ENCODE measurements at places on chromosomes 1 and 21.
A peak's percentile ranks its signal among the peaks of the same experiment; 100 is the strongest.

DNA sequence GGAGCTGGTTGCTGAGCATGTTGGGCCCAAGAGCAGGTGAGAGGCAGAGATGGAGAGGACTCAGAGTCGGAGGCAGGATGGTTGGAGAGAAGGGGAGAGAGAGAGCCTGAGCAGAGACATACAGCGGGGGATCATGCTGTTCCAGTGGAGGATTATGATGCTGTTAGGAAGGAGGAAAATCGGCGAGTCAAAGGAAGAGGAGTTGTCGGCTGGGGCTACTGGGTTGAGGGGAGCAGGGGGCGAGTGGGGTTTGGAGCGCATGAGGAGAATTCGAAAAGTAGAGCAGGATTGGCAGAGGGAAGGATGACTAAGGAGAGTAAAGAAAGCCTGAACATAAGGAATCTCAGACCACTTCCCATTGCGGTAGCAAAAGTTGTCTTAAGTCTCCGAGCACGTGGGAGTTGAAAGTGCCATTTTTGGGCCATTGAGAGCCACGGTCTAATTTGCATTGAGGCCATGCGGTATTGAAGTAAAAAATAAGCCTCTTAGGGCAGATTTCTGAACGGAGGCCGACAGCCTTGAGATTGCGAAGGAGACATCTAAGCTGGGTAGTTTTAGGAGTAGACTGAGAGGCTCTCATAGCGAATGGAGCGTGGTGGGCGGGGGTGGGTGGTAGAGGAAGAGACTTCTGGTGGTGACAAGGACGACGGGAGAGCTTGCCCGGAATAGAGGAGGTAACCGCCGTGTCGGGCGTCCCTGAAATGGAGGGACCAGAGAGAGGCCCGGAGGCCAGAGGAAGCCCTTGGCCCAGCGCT, 140.4 kb upstream of the ETV3 start:
- DNase-seq, result no peak

DNA sequence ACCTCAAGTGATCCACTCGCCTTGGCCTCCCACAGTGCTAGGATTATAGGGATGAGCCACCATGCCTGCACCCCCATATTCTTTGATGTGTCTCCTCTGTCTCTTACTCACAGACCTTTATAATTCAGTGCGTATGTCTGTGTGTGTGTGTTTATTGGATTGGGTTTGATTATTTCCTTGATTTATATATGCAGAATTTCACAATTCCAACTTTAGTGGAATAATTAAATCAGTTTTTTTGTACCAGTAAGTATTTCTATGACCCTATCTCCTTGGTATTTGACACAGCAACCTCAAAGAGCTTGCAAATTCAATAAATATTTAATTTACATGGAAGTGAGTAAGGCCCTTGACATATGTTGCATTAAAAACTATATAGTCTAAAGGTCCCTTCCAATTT, 333.9 kb upstream of the ADAMTS5 start:
- DNase-seq, result no peak

- DNase-seq, result no peak
Observed at GRCh38 chr1:53359225-53359933, 31.5 kb upstream of the LRP8 start.

- no peak for DNase-seq
Observed at GRCh38 chr1:41784531-41785274, 134.0 kb downstream of the HIVEP3 start.

DNA sequence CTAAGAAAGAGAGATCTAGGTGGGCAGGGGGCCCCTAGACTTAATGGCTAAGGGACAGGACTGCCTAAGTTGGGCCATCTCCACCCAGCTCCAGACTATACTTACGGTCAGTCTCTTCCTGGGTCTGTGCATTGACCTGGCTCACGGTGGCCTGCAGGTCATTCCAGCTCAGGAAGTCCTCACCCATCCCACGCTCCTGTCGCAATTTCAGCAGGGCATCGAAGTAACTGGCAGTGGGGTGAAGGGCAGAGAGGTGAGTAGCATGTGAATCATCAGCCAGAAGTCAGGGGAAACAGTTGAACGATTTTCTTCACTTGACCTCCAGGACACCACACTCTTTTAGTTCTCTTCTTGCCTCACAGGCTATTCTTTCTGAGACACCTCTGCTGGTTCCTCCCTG, 20.5 kb downstream of the IQGAP3 start:
- DNase-seq, result no peak

GRCh38 chr1:77927414-77927813, 39.0 kb downstream of the NEXN start:
- DNase-seq, result no peak

DNA sequence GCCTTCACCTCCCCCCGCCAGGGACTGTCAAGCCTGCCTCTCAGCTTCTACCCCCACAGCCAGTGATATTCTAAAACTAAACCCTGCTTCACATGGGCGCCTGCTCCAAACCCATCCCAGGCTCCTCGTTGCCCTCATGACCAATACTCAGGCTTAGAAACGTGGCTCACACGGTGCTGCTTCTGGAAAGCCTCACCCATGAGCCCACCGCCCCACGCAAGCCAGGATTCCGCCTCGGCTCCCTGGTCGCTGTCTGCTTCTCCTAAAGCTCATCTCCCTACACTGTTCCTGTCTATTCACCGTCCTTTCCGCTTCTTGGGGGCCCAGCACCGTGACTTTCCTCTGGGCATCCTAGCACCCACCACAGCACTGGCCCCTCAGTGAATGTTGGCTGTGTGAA, 72.5 kb downstream of the NID1 start:
- no peak for DNase-seq

DNA sequence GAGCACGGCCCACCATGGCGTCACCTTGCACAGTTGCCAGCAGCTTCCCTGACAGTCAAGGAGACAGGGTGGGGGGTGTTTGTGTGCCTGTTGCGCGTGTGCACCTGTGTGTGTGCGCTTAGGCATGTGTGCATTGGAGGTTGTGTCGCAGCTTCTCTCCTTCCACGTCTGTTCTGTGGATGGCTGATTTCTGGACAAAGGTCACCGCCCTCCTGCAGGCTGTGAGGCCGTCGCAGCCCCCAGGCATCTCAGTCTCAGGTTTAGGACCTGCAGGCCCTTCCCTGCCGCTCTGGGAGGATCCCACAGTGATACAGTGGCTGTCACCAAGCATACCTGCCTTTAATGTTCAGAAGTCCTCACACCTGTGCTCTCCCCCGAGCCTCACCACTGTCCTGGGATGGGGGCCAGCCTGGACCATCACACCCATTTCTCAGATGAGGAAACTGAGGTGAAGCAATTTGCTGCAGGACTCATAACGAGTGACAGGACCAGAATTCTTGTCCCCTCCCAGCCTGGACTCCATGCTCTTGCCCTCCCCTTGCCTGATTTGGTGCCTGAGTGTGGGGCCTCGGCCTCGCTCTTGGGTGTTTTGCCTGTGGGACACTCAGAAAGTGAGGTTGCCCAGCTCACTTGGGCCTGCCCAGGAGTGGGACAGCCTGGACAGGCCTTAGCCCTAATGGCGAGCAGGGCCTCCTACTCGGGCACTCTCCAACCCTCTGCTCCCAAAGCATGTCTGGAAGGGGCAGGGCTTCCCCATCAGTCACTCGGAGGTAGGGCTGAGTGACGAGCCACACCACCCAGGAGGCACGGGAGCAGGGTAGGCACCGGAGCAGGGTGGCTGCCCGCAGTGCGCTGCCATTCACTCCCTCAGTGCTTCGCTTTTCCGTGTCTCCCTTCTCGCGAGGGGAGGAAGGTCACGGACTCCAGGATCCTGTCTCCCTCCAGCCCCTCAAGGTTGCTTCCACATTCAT, 22.6 kb downstream of the COQ8A start:
- DNase-seq, result no peak

DNA sequence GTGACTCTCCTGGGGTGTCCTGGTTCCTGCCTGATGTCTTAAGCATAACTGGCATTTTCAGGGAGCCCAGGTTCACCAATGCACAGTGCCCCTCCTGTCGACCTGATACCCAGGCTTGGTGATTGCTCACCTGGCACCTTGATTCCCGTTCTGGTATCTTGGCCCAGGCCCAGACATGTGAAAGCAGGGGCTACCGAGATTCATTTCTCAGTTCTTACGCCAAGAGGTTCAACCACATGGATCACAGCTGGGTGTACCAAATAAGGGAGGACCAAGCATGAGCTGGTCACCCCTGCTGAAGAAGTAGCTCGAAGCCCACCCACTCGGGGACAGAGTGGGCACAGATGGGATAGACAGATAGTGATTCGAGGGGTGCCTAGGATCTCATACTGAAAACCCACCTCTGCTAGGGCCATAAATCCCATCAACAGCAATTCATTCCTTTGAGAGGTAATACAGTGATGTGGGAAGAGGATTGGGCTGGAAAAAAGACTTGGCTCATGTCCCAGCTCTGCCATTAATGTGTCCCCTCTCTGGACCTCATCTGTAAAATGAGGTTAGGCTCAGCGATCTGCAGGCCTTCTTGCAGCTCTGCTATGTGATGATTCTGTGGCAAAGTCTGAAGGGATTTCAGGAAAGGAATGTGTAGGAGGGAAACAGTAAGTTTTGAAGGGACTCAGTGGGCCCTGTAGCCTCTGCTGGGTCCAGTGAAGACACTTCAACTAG, 2.7 kb downstream of the EPHX1 start:
- no peak for DNase-seq

DNA sequence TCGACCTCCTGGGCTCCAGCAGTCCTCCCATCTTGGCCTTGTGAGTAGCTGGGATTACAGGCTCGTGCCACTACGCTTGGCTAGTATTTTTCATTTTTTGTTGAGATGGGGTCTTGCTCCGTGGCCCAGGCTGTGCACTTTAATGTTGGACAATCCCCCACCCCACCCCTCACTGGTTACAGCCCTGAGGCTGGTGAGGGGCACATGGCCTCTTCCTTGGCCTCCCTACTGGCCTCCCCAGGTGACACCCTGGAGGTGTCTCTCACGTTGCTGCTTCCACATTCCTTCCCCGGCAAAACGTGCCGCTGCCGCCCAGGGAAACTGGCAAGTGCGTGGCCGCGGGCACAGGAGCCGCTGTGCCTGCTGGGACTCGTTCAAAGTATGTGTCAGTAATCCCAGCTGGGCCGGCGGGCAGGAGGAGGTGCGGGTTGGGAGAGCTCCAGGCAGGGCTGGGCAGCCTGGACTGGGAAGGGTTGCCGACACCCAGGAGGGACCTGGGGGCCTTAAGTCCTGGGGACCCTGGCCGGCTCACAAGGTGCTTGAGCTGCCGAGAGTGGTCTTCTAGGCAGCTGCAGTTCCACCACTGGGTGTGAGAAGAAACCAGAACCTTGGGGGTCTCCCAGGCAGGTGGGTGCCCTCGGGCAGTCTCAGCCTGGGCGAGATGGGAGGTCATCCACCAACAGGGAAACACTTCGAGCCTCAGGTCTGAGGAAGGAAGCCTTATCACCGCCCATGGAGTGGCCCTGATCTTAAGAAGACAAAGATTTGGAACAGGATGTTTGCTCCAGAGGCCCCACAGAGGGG, 6.5 kb downstream of the WNT3A start:
- no peak for DNase-seq

- no peak for DNase-seq
Observed at GRCh38 chr21:43932005-43932404, 67.0 kb downstream of the AGPAT3 start.

DNA sequence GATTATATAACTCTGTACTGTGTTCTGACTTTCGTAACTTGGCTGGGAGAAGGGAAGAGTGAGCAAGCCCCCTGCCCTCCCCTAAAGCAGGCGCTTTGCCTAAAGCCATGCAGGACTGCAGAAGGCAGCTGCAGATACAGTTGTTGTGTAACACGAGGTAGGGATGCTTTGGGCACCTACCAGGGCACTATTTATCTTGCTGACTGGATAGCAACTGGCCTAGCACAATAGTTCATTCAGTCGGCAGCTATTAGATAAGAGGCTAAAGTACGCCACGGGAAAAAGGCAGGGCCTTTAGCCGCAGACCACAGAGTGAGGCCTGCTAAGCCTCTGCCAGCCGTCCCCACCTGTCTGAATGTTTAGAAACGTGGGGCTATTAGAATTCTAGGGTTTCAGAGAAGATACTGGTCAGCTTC, 80.9 kb downstream of the TTC3 start:
- no peak for DNase-seq

GRCh38 chr1:234643111-234643849, 33.3 kb upstream of the IRF2BP2 start:
- DNase-seq, result peak; percentile 9

- DNase-seq, result no peak
Observed at GRCh38 chr1:111475701-111476100, 1.9 kb downstream of the C1orf162 start.

GRCh38 chr1:16245476-16246196, 8.7 kb upstream of the CPLANE2 start:
- DNase-seq, result no peak

- no peak for DNase-seq
Observed at GRCh38 chr1:183240526-183240825, 54.4 kb downstream of the LAMC2 start.

DNA sequence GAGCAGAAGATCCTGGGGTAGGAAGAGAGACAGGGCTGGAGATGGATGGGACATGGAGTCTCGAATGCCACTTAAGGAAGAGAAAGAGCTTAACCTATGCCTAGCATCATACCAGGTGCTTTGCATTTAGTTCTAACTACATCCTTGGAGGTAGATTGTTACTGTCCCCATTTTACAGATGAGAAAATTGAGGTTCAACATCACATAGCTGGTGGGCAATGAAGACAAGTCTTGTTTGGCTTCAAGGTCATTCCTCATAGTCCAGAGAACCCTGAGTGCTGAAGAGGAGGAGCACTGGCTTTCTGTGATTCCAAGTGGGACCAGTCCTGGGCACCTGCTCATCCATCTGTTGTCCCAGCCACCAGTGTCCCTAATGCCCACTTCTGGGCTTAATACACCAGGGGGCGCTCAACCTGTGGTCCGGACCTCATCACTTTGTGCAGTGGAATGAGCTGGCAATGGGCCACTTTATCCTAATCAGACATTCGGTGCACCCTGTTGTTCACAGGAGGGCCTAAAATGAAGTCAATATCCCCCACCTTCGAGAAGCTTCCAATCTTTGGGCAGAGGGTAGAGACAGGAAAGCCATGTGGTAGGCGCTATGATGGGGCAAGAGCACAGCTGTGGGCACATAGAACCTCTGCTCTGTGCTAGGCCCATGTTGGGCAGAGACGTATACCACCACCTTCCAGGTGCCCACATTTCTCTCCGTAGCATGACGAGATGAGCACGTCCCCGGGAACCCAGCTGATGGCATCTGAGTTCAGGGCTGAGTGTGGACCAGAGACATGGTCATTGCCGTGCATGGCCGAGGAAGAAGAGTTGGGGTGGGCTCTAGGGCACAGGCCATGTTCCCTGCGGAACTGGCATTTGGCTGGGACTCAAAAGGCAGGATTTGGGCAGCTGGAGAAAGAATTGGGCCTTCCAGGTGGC, 9.2 kb downstream of the RPS6KA1 start:
- no peak for DNase-seq

GRCh38 chr1:167518331-167518700, at the start of gene CD247:
TSS of gene CD247 (minus strand) at chr1:167518529. CDS start at chr1:167518465, 64 bp downstream.
- DNase-seq, result no peak

DNA sequence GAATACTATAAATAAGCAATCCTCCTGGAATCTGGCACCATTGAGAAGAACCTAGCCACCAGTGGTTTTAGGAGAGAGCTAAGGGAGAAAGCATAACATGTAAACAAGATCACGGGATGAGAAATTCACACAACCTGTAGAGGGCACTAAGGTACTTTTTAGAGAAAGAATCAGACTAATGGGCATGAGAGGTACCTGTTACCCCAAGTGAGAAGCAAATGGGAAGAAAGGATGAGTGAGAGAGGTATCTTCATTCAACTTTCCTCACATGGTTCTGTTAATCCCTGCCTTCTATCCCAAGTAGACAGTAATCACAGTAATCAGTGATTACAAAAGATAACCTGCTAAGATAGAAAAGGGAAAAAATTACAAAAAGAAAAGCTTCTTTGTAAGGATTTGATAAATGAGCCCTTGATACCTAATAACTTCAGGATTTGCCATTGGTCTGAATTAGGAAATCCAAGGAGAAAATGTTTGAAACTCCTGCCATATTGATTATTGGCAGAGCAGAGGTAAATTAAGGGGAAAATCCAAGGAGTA, 251.1 kb upstream of the ADGRL2 start:
- DNase-seq, result no peak
